ENCODE measurements at places on chromosomes 11 and 22.
A peak's percentile ranks its signal among the peaks of the same experiment; 100 is the strongest.

GRCh38 chr11:27310707-27311106 lies 52.3 kb downstream of the CCDC34 start:
- DNase-seq = no peak

GRCh38 chr11:63761931-63762653 lies 6.5 kb downstream of the ZFTA start:
- DNase-seq = no peak

- DNase-seq = no peak
These were observed 4.9 kb downstream of the OR52K2 start for GRCh38 chr11:4454021-4454420.

DNA sequence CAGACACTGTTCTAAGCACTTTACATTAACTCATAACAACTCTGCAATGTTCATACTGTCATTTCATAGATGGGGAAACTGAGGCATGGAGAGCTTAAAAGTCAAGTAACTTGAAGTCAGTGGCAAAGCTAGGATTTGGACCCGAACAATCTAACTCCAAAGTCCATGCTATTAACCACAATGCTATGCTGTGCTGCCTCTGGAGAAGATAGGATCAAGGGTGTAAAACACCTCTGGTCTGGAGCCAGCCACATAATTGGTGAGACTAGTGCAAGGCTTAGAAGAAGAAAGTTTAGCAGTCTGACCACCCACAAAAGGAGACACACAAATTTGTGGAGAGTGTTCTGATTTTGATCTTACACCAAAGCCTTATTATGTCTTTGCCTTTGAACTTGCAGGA lies 43.7 kb downstream of the ARFGAP2 start:
- no peak for DNase-seq

GRCh38 chr11:18312663-18313420 lies 9.1 kb downstream of the HPS5 start:
- DNase-seq = no peak

- DNase-seq = peak; percentile 27
These were observed 8.7 kb downstream of the TSKU start for GRCh38 chr11:76791861-76792260.

GRCh38 chr22:43226377-43227238 lies 39.7 kb upstream of the TTLL12 start:
- DNase-seq = no peak

GRCh38 chr22:44309137-44309536 lies 3.6 kb downstream of the SHISAL1 start:
- DNase-seq = peak; percentile 41

DNA sequence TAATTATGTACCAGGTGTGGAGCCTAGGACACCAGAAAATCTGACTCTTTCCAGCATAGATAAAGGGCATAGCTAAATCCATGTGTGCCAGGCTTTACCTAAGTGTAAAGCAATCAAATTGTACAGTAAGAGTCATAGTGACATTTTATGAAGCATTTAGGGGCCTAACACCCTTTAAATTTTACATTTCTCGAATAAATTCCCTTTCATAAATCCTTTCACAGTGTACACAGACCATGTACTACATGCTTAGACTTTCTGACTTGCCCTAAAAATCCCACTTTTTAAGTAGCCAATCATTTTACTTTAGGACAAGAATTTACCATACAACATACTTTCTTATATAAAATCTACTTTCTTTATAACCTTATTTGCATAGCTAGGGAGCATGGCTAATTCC lies 727.6 kb upstream of the LUZP2 start:
- DNase-seq = no peak

- DNase-seq = no peak
These were observed 72.9 kb upstream of the ANO1 start for GRCh38 chr11:70005107-70005818.

DNA sequence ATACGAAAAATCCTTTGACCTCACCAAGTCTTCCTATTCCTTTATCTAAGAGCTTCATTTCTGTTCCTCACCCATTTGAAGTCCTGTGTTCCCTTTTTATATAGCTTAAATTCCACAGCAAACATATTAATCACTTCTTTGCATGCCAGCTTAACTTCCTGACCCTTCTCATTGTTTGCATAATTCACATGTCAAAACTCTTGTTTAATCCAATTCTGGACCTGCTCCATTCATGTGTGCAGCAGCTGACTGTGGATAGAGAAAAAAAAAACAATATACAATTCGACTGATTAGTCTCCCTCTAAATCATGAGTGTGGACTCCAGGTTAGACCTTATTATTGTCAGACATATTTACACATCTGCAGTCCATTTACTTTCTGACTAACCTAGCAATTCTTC lies 991.2 kb upstream of the TENM4 start:
- DNase-seq = no peak
